ENCODE measurements at places on chromosomes 7 and 10.

DNA sequence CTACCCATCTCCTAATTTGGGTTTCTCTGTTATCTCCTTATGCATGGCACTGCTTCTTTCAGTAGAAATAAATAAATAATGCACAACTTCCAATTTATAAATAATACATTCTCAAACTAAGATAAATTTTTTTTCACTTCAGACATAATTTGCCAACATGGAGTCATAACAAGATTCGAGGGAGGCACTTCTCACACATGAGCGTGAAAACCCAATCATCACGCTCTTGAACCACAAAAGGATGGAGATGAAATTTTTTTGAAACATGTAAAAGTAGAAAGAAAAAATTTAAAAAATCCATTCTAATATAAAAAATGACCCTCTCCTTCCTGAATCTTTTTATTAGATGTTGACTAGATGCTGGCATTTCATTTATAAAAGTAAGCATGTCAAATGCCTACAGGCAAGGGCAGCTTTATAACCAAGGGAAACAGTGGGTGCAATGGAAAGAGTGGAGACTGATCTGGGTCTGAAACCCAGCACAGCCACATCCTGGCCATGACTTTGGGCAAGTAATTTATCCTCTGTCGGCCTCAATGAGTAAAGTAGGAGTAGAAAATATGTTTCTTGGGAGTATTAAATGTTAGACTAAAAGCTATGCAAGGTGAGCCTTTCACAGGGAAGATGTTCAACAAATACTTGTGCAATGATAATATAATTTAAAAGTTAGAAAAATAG lies 185.0 kb downstream of the STK31 start:
- no peak for DNase-seq

DNA sequence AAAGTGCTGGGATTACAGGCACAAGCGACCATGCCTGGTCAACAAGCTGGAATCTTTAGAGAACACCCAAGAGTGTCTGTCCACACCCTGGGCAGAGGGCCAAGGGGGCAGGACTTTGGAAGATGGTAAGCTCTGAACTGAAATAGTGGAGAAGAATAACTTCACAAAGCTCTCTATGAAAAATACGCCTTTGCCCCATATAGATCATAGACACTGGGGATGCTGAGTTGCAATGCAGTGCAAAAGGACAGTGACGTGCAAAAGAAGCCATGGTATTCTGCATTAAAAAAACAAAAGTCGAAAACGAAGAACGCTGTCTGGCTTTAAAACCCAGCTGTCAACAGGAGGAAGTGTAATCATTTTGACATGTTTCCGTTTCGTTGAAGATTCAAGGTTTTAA lies 353.6 kb downstream of the CALN1 start:
- no peak for DNase-seq

DNA sequence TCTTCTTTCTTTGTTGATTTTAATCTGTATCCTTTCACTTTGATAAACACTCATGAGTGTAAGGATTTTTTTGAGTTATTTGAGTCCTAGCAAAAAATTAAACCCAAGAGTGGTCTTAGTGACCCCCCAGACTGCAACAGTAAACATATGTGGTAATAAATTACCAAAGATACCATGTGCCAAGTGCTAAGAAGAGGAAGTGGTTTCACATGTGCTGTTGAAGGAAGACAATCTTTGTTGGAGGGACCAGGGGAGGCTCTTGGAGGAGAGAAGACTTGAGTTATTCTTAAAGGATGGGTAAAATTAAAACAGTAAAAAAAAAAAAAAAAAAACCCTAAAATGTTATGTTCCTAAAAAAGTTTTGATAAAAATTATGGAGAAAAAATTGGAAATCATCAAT lies 150.2 kb downstream of the SEC23IP start:
- no peak for DNase-seq

GRCh38 chr10:103665162-103665889 lies 171.8 kb downstream of the NEURL1 start:
- no peak for DNase-seq

GRCh38 chr10:114367351-114368056 lies 36.8 kb downstream of the AFAP1L2 start:
- DNase-seq, result no peak

GRCh38 chr10:59085054-59085453 lies 91.4 kb upstream of the PHYHIPL start:
- no peak for DNase-seq

DNA sequence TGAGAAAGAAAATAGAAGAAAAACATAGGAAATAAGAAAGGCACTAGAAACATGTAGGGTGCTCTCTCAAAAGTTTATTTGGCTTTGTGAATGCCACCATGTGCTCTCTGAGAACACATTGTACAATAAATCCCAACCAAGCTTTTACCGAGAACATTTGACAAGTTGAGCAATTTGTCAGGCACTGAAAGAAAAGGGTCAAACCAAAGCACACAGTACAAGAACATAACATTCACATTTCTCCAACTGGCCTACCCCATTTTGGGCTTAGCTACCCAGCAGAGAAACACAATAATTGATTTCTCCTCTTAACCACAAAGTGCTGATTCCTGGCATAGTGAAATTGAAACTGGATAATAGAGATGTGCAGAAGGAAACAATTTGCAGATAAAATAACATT lies 69.2 kb upstream of the SLC39A12 start:
- no peak for DNase-seq

DNA sequence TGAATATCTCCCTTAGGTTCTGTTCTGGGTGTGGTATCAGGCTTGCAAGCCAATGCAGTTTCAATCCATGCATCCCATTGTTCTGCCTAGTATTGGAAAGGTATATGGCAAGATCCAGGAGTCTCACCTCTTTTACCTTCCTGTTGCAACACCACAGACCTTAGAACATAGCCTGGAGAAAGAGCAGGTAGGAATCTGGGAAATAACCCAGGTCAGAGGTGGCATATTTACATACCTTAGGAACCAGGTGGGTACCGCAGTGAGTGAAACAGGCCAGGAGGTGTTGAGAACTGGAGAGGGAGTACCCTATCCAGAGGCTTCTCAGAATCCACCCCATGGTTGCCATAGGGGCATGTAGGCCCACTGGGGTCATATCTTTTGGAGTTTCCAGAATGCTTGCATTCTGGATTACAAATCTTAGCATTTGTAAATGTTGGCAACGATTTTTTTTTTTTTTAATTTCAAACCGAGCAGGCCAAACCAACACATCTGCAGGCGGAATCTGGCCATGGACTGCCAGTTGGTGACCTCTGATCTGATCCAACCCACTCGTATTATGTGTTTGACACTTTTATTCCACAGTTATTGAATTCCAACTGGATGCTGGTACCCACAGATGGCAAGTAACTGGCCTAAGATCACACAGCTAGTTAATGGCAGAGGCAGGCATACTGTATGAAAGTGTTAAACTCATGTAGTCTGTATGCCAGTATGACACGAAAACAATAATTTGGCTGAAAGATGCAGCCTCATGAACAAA lies 180.3 kb upstream of the TCF7L2 start:
- DNase-seq, result no peak

DNA sequence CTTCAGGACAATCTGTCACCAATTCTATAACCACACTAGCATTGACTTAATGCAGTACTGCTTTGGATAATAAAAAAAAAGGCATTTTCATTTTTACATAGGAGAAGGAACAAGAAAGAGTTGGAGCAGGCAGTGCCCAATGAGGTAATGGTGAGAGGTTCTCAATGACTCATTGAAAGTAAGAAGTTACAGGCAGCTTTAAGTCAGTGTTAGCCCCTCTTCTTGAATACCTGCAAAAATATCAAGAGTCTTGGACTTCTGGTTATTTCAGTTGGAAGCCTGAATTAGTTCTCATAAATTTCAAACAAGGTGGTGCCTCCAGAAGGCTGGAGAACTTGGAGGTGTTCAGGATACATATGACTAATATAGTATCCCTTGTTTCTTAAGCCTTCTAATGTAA lies 422.5 kb downstream of the HTR7 start:
- no peak for DNase-seq

- DNase-seq, result no peak
These were observed 26.1 kb downstream of the WAC start for GRCh38 chr10:28558923-28559508.

- peak; percentile 30 for DNase-seq
These were observed 19.1 kb downstream of the ATXN7L1 start for GRCh38 chr7:105857009-105857952.

GRCh38 chr10:119301397-119301796 lies 94.0 kb downstream of the GRK5 start:
- DNase-seq, result peak; percentile 77

GRCh38 chr7:42831718-42832522 lies 80.0 kb downstream of the C7orf25 start:
- DNase-seq, result no peak

GRCh38 chr7:48011951-48012350 lies 17.0 kb downstream of the SUN3 start:
- no peak for DNase-seq

DNA sequence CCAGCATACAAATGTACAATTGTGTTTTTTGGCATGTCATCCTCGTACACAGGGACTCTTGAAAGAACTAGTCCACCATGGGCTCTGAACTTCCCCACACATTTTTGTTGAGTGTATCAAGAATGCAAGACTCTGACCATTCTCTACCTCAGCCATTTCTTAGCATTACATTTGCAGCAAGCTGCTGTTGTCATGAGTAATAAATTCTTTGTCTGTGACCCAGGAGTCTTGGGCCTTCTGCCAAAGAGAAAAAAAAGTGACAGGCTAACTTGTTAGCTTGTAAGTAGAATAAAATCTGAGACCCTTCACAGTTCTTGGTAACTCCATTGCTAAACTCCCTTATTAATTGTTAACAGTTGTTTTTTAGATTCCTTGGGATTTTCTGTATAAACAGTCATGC lies 542.3 kb upstream of the MBL2 start:
- no peak for DNase-seq
